ENCODE measurements at places on chromosomes 4 and X.

DNA sequence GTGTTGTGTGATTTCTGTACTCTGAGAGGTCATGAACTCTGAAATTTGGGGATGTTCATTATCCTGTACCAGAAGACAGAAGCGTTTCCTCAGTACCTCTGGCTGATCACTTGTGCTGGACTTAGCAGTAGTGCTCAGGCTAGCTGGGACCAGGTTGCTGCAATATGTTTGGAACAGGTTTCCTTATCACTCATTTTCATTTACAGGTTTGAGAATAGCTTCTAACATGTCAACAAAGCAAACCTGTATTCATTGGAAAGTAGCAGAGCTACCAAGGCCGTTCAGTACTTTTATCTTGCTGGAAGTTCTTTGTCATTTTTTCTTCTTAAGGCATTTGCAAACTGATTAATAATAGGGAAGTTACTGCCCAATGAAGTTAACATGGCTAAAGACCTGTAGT lies 242.9 kb upstream of the ANKRD50 start:
- DNase-seq: no peak

DNA sequence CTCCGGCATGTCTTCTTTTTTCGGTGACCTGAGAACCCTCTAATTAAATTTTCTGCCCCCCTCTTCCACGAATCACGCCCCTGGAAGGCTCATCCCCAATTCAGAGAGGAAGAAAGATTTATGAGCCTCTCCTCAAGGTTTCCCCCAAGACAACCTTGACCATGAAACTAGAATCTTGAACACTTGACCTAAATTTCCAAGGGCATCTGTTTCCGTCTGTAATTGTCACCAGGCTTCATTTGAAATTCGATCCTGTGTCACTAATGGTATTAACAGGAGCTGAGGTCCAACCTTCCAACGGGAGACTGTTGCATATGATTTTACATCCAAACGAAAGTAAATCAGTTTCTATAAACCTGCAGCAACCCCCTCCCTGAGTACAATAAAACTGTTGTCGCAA lies 139.9 kb upstream of the ZIC3 start:
- DNase-seq: no peak

DNA sequence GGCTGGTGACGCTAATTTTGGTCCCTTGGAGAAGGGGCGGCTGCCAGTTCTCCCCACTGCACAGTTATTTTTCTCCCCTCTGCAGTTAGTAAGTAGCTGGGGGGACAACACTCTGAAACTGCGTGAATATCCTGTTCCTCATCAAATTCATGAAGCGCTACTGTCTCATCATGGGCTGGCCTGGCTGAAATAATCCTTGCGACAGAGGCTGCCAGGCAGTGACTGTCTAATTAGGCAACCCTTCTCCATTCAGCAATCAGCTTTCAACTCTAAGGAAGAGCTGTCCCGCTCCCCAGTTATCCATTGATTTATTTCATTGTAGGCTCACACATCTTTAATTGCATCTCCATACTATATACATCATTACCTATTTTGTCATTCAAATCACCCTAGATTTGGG lies 8.2 kb downstream of the SH3TC1 start:
- no peak for DNase-seq

- DNase-seq: no peak
These were observed 109.6 kb downstream of the SPRY1 start for GRCh38 chr4:123506011-123506695.

DNA sequence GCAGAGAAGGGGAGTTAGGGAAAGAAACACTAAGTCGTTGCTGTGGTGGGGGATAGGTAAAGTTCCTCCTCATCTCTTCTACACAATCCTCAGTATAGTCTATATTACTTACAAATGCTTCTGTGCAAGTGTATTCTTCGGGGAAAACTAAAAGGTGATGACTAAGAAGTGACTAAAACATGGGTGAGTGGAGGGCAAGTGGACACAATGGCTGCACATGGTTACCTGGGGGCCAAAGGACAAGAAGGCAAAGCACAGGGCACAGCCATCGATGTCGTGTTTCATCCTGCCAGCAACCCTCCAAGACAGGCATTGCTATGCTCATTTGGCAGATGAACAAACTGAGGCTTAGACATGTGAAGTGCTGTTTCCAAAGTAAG lies 35.5 kb upstream of the CCKAR start:
- DNase-seq: no peak

DNA sequence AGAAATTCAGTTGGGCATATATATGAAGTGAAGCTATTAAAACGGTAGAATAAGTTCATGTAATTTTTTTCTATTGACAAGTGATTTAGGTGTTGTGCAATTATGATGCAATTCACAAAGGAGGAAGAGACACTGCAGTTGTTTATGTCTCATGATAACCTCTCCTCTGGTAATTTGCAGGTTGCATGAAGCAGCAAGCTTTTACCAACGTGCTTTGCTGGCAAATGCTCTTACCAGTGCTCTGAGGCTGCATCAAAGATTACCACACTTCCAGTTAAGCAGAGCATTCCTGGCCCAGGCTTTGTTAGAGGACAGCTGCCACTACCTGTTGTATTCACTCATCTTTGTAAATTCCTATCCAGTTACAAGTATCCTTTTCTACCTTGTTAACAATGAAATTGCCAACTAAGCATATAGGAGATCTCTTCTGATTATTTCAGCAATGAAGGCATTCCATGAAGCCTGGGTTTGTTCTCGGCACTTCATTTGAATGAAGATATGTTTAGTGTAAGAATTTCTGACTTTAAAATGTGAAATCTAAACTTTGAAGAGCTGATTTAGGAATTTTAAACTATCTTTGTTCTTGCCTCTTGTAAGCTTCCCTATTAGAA lies 3.9 kb downstream of the TMEM33 start:
- DNase-seq: no peak

GRCh38 chr4:158461336-158461735 lies 60.3 kb upstream of the RXFP1 start:
- no peak for DNase-seq

- DNase-seq: no peak
These were observed 344.5 kb downstream of the BMPR1B start for GRCh38 chr4:95102162-95102790.

DNA sequence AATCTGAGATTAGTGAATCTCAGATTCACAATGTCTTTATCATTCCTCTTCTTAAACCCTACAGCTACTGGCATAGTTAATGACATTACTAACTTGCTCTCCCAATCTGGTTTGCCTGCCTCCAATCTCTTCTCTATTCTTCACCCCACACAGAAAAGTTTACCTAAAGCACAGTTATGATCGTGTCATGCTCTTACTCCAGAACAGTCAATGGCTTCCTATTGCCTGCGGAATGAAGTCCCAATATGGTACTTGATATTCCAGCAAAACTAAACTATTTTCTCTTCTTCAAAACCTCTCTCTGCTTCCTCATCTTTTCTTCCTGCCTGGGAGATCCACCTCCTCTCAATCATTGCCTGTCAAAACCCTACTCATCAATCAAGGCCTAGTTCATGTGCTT lies 3.4 kb upstream of the PRPS1 start:
- DNase-seq: no peak

- DNase-seq: no peak
These were observed 113.0 kb downstream of the NHS start for GRCh38 chrX:17488036-17488435.

DNA sequence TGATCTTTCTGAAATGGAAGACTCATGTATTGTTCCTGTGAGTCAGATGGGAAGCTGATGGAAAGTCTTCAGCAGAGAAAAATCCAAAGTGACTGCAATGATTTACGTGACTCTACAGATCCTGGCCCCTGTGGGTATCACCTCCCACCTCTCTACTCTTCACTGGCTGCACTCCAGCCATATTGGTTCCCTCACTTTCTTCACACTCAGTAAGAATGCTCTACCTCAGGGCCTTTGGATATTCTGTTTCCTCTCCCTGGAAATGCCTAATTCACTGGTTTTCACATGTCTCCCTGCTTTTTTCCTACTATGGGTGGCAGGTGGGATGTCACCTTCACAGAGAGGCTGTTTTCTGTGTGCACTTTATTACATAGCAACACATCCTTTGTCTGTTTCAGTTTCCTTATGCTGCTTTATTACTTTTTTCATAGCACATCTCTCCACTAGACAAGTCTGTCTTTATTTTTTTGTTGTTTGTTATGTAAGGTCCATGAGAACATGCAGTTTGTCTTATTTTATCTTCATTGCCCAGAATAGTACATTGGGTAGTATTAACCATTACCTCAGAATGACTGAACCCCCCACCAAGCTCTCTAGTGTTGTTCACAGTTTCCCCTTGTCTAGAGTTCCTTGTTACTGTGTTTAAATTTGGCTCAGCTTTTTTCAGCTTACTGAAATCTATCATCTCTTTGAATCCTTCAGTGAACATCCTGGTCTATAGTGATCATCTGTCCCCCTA lies 57.6 kb upstream of the CLNK start:
- no peak for DNase-seq

GRCh38 chr4:8834681-8835220 lies 36.9 kb downstream of the HMX1 start:
- DNase-seq: no peak

GRCh38 chr4:1255699-1256098 lies 6.8 kb upstream of the CTBP1 start:
- DNase-seq: no peak

DNA sequence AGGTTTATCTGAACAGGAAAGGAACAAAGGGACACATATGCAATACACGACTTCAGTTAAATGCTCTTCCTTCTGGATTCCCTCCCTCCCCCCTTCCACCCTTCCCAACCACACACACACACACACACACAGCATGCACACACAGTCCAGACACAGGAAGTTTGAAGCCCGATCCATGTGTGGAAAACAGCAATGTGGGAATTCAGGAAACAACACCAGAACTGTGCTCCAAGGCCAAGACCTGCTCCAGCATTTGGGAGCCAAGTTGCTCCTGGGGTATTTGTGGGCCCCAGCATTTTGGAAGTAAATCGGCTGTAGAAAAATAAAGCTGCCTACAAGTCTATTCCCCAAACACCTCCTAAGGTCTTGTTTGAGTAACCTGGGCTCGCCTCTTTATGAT lies 5.6 kb upstream of the AMOT start:
- DNase-seq: no peak

- DNase-seq: no peak
These were observed 321.7 kb downstream of the ANKRD50 start for GRCh38 chr4:124390861-124391260.

DNA sequence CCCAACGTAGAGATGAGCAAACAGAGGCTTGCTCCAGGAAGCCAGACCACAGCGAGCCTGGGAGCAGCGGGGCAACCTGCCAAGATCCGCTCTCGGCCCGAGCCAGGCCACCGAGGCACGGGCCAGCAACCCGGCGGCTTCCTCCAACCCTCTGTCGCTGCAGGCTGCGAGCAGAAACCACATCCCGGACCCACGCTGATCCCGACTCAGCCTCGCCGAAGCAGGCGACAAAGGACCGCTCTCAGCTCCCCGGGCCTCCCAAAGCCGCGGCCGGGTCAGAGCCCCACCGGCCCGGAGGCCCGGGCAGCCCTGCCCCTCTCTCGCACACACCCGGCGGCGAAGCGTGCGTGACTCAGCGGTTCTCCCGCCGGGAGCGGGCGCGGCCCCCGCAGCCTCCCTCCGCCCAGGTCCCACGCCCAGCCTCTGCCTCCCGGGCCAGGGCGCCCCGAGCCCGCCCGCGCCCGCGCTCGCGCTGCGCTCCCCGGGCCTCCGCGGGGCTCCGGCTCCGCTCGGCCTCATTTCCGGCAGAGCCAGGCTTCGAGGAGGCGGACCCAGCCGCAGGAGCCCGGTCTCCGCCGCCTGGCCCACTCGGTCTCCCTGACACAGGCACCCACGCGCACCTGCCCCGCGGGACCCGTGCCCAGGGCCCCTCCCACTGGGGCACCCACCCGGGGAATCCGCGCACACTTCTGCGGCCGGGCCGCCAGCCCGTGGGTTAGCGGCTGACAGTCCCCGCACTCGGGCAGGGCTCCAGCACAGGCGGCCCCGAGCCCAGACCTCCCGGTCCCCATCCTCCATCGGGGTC lies 1.7 kb downstream of the PPP2R2C start:
- no peak for DNase-seq

DNA sequence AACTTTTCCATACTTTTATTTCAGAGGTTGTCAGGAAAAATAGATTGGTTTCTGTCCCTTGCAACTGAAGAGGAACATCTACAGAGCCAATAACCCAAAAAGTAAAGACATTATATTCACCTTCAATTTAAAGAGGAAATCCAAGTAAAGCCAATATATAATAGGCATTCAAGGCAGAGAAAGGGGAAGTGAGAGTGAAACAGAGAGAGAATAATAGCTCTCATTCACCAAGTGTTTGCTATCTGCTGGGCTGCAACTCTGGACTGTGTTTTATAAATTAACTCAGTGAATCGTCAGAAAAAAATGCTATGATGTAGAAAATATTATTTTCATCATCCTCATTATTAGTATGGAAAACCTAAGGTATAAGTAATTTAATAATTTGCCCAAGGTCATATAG lies 448.5 kb downstream of the TRAM1L1 start:
- DNase-seq: no peak
